ENCODE measurements at places on chromosomes 2 and 18.

DNA sequence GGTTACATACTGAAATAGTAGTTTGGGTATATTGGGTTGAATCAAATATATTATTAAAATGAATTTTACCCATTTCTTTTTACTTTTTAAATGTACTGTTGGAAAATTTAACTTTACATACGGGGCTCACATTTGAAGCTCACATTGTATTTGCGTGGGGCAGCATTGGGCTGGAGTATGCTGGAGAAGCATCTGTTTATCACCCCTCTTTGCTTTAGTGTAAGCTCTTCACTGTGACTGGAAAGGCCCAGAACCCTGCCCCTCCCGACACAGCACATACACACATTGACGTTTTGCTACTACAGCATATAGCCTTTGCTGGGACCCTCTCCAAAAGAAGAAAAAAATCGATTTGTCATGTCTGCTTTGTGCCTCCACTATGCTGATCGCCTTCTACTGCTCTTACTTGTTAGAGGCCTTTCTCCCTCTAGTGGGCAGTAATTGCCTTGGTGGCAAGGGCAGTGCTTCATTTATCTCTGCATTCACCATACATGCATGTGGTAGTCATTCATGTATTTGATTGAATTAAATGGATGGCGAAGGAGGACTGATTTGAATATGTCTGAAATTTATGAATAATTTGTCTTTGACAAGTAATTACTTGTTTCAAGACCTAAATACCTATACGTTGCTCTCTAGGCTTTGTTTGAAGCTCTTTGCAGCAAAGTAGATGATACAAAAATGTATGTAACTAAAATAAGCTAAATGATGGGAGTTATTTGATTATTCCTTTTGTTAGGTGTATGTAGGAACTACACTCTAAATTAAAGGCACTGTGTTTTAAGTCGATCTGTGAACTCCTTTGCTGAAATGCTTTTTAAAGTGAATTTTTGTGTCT, 37.4 kb downstream of the VAPA start:
- DNase-seq, result peak; percentile 19

GRCh38 chr2:226176283-226176984, 623.2 kb downstream of the IRS1 start:
- no peak for DNase-seq

GRCh38 chr2:175518206-175518605, 336.7 kb upstream of the ATP5MC3 start:
- no peak for DNase-seq

DNA sequence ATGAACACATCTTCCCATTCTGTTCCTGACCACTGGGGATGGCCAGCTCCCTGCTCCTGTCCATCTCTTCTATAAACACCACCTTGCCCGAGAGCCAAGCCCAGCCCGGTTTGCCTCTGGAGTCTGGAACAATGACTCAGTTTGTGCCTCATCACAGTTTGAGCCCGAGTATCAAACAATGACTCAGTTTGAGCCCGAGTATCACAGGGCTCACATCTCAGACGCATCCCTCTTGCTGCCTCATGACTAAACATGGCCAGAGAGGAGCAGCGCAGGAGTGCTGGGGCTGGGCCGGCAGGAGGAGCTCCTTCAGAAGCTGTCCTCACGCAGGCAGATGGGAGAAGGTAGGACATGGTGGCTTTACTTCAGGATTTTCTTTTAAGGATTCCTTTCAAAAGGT, 68.7 kb downstream of the PXDN start:
- no peak for DNase-seq

GRCh38 chr18:80213182-80213581, 34.1 kb downstream of the PARD6G start:
- DNase-seq, result peak; percentile 41

All from GM10248 (cell line).